SJSA1 (cell line): ENCODE measurements at places on chromosomes 1 and 21. TPM values are rescaled to one million over a fixed set of nuclear protein-coding genes. Genes with fewer than 3 reads are reported as not detected.

- no peak for DNase-seq
Measured at GRCh38 chr1:25813734-25814471, 5.9 kb upstream of the MTFR1L start.

DNA sequence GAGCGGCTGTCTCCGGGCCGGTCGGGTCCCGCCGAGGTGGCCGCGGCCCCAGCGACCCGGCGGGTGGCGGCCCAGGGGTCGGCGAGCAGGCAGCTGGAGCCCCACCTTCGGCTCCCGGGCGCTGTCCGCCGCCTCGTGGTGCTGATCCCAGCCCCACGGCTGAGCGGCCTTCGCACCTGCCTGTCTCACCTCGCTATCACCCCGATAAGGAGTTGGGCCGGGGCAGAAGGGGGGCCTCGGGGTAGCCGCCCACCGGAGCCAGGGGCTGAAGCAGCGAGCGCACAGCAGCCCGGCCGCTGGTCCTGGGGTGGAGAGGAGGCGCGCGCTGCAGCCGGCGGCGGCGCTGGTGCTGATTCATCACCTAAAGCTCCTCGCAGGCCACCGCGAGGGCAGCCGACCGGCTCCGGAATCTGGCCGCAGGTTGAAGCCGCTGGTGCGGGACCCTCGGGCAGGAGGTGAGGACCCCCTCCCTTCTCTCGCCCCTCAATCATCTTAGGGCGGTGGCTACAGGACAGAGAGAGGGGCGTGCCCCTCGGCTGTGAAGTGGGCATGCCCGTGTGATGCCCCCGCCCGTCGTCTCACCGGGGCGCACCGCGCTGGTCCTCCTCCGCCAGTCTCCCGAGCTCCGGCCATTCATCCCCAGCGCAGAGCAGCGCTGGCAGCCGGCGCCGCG is 575 bp downstream of the TRIM67 start:
- peak; percentile 79 for DNase-seq

GRCh38 chr1:42364542-42364941 is 16.1 kb upstream of the RIMKLA start:
- DNase-seq, result no peak

- DNase-seq, result no peak
Measured at GRCh38 chr1:177132141-177132540, 32.4 kb downstream of the ASTN1 start.

DNA sequence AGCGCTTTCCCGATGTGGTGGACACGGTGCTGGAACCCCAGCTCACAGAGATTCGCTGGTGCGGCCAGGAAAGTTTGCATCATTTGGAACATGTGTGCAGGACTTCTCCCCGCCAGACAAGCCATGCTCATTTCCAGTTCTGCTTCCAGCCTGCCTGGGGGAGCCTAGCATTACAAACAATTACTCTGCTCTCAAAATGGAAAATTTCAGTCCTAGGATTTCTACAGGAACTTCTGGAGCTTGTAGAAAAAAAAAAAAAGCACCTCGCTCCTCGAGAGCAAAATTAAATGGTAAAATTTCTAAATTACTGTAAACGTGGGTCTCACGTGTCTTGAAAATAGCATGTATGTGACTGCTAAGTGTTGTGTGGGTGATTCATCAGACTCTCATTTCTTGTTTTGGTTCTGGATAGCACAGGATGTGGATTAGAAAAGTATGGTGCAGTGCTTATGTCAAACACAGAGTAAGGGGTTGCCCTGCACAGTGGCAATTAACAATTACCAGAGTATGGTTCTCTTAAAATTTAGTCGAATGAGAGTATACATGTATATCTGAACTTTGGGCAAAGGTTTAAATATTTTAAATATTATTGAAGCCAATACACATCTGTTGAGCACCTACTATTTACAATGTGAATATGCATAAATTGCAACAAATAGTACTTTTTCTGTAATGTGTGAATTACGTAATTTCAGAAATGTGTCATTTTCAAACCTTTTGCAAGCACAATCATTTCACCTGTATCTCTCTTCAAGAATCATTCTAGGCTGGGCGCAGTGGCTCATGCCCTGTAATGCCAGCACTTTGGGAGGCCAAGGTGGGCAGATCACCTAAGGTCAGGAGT is 61.8 kb upstream of the PTGFRN start:
- DNase-seq, result no peak

DNA sequence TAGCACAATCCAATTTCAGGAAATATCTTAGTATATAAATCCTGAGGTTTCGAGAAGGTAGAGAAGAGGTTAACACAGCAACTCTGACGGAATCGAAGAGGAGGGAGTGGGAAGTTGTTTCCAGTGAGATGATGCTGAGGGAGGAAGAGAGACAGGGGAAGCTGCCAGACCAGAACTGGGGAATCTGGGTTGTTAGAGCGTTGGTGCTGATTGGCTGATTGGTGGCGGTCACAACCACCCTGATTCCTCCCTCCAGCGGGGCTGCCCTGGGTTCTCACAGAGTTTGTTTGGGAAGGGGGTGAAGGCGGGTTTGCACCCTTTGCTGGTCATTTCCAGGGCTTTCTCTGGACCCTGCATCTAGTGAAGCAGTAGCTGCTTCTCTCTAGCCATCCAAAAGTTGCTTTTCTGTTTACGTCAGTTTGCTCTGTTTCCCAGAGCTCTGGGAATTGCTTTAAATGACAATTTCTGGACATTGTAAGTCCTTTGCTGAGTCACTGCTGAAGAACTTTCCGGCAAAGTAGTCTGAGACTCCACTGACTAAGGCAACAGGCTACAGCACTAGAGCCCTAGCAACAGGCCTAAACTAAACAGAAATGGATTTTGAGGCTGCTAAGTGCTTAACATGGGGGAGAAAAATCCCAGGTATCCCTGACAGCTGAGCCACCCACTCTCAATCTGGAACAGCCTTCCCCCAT is 90.1 kb downstream of the TENT5C start:
- peak; percentile 68 for DNase-seq

DNA sequence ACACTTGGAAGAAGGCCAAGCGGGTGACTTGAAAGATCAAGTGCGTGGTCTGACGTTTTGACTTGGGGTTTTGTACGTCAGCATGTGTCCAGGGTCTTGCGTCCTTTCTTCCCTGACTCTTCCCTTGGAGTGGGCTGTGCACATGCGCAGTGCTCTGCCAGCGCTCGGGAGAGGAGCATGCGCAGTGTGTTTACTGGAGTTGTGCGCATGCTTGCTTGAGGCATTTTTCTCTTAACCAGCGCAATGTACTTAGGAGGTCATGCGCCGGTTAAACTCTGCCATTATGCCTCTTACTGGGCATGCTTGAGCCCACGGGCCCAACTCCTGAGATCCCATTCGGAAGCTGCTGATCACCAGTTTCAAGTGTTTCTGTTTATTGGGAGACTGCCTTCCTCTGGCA is 242.5 kb upstream of the AJAP1 start:
- no peak for DNase-seq

- DNase-seq, result no peak
Measured at GRCh38 chr1:99677416-99677815, 31.5 kb downstream of the PALMD start.

DNA sequence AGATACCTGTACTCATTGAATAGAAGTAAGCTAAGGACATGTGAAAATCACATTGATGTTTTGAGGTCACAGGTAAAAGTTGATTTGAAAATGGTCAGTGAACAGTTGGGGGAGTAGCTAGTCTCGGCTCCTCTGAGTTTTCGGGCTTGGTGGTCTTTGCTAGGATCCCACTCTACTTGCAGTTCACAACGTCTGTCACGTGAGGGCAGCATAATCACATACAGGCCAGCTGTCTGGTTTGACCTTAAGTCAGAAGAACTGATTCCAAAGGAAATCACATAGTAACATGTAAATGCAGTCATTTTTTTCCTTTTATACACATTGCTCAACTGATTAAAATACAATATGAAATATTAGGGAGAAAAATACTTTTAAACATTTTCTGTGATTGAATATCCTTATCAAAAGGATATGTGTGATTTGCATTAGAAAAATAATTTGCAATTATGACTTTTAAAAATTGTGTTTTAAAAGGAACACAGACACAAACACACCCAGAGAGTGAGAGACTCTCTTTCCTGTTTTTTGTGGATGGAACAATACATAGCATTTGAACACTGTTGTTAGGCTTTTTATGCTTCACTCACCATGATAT is 21.8 kb upstream of the PDC start:
- DNase-seq, result peak; percentile 52

DNA sequence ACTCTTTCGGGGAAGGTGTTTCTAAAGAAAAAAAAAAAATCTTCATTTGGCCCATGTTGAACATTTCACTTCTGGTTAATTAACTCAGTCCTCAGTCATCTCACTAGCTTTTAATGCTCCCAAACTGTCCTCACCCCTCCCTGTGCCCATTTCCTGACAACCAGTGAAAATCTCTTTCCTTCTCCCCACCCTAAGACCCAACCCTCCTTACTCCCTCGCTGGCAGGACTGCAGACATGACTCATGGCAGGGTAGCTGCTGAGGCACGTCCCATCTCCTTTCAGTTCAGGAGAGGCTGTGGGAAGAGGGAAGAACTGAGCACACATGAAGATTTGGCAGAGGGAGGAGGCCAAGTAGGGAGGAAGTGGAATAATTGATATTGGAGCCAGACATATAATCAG is 12.6 kb downstream of the PKP1 start:
- DNase-seq, result no peak

GRCh38 chr1:246579818-246580217 is 13.6 kb downstream of the CNST start:
- DNase-seq, result no peak

DNA sequence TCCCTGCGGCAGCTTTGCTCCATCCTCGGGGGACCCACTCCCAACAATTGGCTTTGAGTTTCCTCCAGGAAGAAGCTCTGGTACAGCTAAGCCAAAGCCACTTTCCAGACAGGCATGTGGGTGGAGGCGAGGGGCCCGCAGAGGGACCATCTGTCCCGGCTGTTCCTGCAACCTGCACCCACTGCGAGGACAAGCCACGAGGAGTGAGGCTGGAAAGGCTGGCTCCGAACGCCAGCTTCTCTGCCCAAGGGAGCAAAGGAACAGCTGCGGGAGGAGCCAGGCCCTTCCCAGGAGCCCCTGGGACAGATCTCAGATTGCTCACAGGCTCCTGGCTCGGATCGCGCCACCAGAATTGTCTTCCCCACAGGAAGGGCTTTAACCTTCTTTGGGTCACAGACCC is 28.3 kb upstream of the PEF1 start:
- DNase-seq, result no peak

Gene FCGR3A
- total RNA-seq, result not detected in 2 replicates

Gene CSRP1
- 1,173 and 1,377 TPM in 2 replicates for total RNA-seq

Gene GPX7
- 22.6 and 57.5 TPM in 2 replicates for total RNA-seq

Gene KCNN3
- not detected in 2 replicates for total RNA-seq

Gene BRINP3
- not detected in 2 replicates for total RNA-seq

Gene BTBD19
- total RNA-seq, result 0.81 and 4.0 TPM in 2 replicates
